ENCODE measurements at places on chromosomes 1 and 21. TPM values are rescaled to one million over a fixed set of nuclear protein-coding genes. Genes with fewer than 3 reads are reported as not detected.

The SH2D2A gene
- not detected for total RNA-seq

The VWA1 gene
- total RNA-seq, result 4.1 TPM

The SLC30A2 gene
- total RNA-seq, result not detected

The GJA9 gene
- not detected for total RNA-seq

The IFI44 gene
- 57.1 TPM for total RNA-seq

The CCDC185 gene
- total RNA-seq, result not detected

The SNAP47 gene
- 59.3 TPM for total RNA-seq

The PRR9 gene
- total RNA-seq, result not detected

GRCh38 chr1:47881505-47882442 lies 115.4 kb downstream of the TRABD2B start:
- no peak for DNase-seq

DNA sequence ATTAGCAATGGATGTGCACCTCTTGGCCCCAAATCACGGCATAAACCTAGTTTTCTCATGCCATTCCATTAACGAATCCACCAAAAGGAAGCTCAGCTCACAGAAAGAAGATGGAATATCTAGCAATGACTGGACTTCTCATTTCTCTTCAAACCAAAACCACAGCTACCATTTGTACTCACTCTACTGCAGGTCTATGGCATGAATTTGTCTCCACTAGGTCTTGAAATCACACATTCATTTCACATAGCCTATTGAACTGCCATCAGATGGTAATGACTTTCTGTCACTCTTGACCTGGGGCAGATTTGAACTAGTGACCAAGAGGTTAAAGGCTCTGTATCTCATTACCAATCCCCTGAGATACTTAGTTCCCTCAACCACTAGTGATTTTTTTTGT lies 382.7 kb downstream of the DPYD start:
- DNase-seq, result no peak

GRCh38 chr1:22375601-22376000 lies 76.0 kb upstream of the ZBTB40 start:
- no peak for DNase-seq

DNA sequence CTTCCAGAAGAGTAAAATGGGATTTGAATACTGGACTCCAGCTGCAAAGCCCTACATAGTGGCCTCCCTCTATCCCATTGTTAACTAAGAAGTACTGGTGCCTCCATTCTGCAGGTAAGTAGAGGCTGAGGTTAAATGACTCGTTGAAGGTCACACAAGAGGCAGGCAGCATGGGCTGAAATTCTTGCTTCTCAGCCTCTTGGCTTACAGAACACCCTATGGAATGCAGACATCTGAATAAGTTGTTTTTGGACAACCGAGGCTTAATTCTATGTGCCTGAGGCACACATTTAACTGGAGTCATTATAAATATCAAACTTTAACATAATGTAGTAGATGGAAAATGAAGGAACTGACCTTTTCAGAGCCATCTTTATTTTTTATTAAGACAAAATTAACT lies 5.7 kb downstream of the DNAJC11 start:
- no peak for DNase-seq

DNA sequence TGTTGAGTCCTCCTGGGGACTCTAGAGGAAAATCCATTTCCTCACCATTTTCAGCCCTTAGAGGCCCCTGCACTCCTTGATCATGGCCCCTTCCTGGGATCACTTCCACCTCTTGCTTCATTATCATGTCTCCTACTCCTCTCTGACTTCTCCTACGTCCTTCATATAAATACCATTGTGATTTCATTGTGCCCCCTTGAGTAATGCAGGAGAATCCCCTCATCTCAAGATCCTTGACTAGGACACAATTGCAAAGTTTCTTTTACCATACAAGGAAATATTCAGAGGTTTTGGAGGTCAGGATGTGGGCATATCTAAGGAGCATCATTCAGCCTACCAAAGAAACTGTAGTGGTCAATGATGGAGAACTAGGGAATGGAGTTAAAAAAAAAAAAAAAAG lies 8.8 kb upstream of the GBP6 start:
- no peak for DNase-seq

DNA sequence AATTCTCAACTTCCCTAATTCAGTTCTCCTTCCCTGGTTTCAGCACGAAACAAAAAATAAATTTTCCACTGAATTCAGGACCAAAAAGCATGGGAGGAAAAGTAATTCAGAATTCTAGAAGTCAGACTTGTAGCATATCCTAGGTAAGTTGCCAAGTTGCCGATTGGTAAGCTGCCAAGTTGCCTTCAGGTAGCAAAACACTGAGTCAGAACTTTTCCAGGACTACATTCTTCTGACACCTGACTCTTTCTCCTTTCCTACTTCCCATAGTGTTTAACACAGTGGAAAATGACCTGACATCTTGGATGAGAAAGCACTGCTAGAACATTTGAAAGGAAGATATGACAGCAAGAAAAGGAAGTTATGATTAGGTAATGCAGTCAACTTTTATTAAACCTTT lies 322.8 kb downstream of the SPATA17 start:
- DNase-seq, result no peak

DNA sequence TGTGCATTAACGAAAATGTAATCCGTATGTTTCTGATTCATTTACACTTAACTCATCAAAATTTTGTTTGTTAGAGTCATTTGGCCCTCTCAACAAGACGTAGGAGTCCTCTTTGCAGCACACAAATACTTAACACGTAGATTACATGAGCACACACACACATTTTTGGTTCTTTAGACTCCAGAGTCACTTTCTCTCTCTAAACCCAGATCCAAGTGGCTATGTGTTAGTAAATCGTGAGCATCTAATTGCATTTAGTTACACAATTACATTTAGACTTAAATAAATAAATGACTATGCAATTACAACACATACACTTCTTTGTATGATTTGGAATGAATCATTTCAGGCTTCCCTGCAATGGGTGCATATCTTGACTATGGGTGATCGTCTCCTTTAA lies 109.0 kb upstream of the GREM2 start:
- DNase-seq, result no peak
